Activated naive CD8-positive, alpha-beta T cell treated with anti-CD3 and anti-CD28 coated beads for 36 hours (primary cell): ENCODE measurements at places on chromosomes 12 and 14.
A peak's percentile ranks its signal among the peaks of the same experiment; 100 is the strongest.

GRCh38 chr12:100434177-100434576, 39.5 kb upstream of the NR1H4 start:
- DNase-seq = no peak

DNA sequence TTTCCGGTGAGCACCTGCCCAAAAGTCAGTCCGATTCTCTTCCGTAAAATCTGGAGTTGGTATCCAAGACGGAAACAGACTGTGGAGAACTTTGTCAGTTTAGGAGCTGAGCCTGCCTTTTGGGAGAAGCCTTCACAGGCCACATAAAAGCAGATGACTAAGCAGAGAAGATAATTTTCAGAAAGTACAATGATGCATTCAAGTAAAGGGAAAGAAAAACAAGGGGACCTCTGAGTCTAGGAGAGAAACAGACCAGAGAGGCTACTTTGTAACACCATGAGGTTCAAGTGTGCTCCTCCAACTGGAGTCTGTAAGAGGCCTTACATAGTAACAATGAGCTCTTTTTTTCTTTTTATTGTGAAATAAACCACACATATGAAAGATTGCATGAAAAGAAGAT, 21.1 kb downstream of the TMED8 start:
- no peak for DNase-seq

GRCh38 chr12:43331935-43332334, 220.1 kb downstream of the ADAMTS20 start:
- DNase-seq = no peak

DNA sequence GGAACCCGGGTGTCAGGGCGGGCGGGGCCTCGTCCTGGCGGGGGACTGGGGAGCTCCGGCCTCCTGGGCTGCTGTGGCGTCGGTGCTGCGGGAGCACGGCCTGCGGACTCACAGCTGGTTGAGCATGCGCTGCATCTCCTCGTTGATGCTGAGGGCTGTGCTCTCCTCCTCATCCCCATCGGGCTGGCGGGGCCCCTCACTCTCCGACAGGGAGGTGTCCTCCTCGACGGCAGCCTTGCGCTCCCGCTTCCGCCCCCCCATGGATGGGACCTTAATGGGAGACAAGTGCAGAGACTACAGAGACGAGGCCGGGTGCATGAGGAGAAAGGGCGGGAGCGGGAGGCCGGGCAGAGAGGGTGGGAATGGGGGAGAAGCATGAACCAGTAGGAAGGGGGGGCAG, 7.3 kb downstream of the IFFO1 start:
- DNase-seq = no peak

DNA sequence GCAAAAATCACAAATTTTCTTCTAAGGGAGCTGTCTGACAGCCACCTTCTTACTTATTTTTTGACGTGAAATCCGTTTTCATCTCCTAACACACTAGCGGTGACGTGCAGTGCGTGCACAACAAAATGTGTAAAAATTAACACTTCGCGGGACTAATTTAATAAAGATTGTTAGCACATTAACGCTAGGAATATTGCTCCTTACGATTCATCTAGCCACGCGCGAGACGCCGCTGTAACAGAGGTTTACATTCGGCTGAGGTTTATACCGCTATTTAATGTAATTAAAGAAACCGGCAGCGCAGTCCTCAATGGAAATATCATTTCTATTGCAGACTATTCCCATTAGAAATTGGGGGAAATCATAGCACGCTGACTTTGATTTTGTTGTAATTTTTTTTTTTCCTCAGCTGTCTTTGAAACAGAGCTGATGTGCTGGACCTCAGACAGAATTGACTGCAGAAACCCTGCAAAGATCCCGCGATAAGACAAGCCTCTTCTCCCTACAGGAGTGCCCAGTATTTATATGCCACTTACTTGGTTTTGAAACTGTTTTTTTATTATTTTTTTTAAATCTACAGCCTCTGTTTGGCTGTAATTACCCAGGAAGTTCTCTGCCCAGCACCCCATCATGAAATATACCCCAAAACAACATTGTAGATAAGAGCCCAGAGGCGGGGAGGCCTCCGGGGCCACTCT, 31.2 kb downstream of the BCL11B start:
- DNase-seq = no peak

GRCh38 chr12:128314611-128315010, 47.6 kb downstream of the TMEM132C start:
- DNase-seq = no peak

GRCh38 chr12:61356485-61356884, 903.7 kb upstream of the USP15 start:
- DNase-seq = no peak

DNA sequence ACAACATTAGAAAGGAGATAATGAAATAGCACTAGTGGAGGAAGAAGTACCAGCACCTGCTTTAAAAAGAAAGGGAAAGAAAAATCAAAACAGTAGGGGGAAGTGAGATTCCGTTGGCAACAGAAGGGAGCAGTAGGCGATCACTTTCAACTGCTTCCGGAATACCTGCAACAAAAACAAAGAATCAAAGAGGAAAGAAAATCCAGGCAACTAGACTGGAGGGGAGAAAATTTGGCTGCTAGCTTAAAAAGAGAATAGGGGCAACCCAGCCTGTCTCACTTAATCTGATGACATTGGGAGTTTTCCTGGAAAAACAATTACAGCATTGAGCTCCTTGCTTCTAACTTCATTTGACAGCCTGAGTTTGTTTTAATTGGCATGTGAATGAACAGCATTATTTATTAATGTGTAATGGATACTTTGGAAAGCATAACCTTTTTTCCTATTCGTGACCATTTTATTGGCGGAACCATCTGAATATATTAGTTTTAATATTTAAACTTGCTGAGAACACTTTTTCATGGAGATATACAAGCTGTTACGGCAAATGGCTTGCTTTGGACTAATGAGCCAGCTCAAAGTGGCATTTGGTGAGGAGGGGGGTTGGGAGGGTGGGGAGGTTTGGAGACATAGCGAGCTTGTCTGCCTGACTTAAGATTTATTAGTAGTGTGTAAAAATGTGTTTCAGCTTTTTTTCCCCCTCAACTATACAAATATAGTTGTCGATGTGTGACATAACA, 2.5 kb upstream of the DACT1 start:
- no peak for DNase-seq

DNA sequence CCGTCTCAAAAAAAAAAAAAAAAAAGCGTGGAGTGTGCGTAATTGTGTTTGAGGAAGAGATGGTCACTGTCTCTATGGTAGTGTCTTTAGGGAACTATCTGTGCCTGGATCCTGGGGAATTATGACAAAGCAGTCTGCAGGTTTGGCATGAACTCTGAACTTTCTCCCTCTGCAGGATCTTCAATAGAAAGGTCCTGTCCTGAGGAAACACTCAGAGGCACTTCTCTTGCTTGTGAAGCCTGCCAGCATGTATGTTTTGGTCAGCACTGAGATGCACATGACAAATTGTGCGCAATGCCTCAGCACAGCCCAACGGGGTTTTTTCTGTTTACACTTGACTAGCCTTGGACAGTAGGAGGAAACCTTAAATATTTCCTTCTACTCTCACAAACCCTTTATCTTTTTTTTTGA, 46.6 kb downstream of the ATF7 start:
- no peak for DNase-seq

- DNase-seq = no peak
Measured at GRCh38 chr14:90403065-90403464, 6.2 kb downstream of the CALM1 start.

DNA sequence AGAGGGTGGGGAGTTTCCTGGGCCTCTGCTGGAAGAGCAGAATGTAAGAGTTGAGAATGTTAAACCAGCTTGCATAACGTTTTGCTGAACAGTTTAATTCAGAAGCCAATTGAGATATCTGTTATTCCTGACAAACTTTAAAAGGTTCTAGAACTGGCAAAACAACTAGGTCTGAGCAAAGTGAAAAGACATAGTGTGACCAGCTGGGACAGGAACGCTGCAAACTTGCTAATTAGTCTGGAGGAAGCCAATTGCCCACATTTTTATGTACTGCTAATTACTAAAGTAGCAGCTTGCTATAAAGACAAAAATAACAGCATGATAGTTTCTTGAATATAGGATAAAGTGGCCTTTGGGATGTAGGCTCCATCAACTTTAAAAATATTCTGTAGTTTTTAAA, 704.9 kb downstream of the NRXN3 start:
- DNase-seq = no peak

DNA sequence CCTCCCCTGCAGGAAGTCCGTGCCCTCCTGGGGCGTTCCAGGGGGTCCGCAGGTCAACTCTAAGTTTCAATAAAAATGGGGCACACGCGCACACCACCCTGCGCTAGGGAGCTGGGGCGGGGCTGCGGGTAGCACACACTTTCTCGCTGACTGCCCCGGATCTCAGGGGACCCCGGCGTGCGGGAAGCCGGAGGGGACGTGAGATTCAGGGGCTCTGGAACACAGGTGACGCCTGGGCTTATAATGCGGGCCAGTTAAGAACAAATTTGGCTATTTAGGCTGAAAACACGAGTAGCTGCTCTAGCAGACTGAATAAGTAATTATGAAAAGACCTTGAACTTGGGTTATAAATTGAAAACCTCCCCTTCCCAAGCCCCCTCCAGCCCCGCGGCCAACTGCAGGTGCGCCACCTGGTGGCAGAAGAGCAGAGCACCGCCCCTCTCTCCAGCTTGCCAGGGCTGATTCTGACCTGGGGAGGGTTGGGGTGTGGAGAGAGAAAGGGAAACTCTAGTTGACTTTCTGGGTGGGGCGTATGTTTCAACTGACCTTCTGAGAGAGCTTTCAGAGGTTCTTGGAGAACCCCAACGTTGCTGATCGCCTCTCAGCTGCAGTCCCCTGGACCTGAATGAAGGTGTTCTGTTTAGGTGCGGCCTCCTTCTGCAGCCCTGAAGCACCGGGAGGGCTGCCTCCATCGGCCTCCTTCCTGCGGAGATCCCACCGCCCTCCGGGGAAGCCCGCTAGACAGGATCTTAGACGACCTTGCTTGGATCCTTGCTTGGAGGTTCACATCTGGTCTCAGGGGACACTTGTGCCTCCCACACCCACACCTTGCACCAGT, 118.4 kb upstream of the EVL start:
- DNase-seq = peak; percentile 53

GRCh38 chr12:51838036-51838435, 10.5 kb downstream of the FIGNL2 start:
- DNase-seq = no peak

- no peak for DNase-seq
Measured at GRCh38 chr12:72148709-72149108, 123.5 kb upstream of the TRHDE start.

DNA sequence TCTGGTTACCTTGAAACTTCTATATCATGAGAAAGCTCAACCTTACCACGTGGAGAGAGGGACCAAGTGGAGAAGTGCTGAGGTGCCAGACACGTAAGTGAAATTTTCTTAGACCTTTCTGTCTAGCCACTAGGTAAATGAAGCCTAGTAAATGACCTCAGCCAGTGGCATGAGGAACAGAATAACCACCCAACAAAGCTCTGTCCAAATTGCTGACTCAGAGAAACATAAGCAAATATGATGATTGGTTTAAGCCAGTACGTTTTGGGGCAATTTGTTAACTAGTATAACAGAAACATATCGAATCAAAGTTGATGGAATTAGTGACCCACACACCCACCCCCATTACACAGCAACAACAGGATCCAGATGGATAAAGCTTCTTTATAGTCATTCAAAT, 75.2 kb upstream of the MAX start:
- no peak for DNase-seq

DNA sequence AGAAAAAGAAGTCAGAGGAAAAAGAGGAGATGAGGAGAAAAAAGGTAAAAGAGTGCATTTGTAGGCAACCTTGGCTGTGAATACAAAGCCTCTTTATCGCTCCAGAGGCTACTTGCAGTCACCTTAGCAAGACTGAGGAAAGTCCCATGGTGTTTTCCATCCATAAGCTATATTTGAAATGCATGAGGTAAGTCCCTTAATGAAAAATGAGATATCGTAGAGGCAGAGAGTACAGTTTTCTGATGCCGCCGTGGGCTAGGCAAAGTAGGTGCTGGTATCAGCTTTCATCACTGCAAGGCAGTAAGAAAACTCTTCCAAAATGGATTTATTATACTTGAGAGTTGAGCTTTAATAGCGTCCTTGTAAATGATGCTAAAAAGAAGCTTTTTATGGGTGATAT, 186.8 kb downstream of the ASCL1 start:
- DNase-seq = no peak

DNA sequence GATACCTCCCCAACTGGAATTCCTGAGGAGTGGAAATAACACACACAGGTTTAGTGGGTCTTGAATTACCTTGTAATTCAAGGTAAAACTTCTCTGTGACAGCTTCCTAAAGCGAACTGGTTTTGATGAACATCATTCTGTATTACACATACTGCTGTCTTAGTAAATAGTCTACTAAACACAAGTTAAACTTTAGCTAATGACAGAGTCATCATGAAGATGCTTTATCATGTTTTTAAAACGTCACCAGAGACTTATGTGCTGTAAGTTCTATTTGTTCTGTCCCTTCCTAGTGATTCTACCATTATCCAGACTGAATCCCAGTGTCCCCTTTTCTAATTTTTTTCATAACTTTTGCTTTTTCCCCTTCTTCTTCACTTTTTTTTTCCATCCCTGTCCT, 11.6 kb upstream of the GXYLT1 start:
- no peak for DNase-seq

- no peak for DNase-seq
Measured at GRCh38 chr12:108565146-108565545, 2.8 kb downstream of the ISCU start.
